Activated naive CD4-positive, alpha-beta T cell treated with anti-CD3 and anti-CD28 coated beads for 36 hours (primary cell): ENCODE measurements at places on chromosomes 3 and 15. TPM values are rescaled to one million over a fixed set of nuclear protein-coding genes. Genes with fewer than 3 reads are reported as not detected.

GRCh38 chr3:160369784-160370183, 29.2 kb downstream of the IFT80 start:
- no peak for DNase-seq

The GP9 gene
- total RNA-seq = not detected

GRCh38 chr3:56845505-56845904, 43.8 kb upstream of the ARHGEF3 start:
- no peak for DNase-seq

The GOLGA8G gene
- total RNA-seq = not detected

DNA sequence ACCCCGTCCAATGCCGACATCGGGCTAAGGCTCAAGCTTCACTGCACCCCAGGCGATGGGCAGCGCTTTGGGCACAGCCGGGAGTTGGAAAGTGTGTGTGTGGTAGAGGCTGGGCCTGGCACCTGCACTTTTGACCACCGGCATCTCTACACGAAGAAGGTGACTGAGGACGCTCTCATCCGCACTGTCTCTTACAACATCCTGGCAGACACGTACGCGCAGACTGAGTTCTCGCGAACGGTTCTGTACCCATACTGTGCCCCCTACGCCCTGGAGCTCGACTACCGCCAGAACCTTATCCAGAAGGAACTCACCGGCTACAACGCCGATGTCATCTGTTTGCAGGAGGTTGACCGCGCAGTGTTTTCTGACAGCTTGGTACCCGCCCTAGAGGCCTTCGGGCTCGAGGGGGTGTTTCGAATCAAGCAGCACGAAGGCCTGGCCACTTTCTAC, 1.0 kb downstream of the PDE12 start:
- peak; percentile 59 for DNase-seq

DNA sequence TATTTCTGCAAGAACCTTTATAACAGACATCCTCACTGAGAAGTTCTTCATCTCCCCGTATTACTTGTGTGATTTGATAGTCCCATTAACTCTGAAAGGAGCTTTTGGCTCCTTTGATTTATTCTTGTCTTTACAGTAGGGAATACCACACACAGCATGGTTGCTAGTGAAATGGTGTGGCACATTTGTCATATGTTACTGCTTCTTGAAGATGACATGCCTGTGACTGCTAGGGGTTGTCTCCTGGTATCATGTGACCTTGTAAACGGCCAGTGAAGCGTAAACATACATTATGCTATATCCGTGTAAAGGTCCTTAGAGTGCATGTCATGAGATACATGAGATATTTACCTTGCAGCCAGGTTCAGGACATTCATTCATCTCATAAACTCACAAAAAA, 197.9 kb downstream of the RYR3 start:
- DNase-seq = no peak
